ENCODE measurements at places on chromosomes 2 and 18.

GRCh38 chr2:157837851-157838441 lies 38.2 kb downstream of the ACVR1 start:
- DNase-seq: no peak

DNA sequence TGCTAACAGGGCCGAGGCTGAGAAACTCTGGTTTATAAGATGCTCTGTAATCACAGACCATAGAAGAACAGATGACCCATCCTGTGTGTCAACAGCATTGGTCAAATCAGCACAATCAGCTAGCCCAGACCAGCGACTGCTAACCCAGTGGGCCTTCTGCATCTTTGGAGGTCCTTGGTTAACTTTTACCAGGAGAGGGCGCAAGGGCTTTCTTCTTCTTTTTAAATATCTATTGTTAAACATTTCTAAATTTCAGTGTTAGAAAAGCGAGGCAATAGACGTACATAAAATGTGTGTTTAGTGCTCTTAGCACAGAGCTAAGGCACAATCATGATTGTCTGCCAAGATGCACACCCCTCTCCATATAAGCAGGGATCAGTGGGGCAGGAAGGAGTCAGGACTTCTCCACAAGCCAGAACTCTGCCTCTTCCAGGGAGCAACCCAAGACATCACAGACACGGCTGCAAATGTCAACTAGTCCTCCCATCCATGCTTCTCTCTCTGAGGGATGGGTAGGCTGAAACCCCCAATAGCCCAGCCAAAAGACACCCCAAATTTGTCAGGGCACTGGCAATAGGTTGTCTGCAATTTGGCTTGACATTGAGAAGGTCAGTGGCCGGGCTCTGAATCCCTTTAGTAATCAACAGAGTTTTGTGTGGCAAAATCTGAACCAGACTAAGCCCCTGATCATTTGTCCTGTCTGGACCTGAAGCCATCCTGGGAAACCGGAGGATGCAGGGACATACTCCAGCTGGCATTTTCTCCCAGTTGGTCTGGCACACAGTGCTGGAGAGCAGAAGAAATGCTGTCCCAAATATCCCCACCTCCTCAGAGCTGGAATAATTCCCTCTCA lies 188.2 kb downstream of the BCL2 start:
- DNase-seq: no peak

- no peak for DNase-seq
These were observed 125.7 kb downstream of the B3GNT2 start for GRCh38 chr2:62321380-62322289.

DNA sequence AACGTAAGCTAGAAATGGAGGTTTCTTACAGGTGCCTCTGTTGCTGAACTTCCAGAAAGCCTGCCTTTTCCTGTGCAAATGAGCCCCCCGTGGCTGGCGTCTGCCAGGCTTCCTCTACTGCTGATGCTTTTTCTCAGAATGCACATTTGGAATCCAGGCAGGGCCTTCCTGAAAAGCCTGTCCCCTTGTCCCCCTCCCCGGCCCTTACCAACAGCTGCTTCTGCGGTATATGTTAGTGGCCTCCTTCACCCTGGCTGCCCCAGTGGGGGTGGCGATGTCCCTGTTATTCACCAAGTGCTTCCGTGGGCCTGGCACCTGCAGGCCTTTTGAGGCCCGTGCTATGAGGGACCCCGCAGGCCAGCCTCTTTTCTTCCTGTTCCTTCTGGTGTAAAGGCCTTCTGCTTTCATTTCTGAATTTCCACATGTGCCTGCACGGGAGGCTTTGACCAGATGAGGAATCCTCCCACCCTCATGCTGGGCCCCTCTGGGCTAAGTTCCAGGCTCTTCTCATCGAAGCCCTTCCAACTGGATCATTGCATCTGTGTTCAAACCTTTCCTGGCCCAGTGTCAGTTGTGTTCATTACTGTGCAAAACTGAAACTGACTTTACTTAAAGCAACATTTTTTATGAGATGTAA lies 10.4 kb downstream of the CNDP2 start:
- DNase-seq: no peak

DNA sequence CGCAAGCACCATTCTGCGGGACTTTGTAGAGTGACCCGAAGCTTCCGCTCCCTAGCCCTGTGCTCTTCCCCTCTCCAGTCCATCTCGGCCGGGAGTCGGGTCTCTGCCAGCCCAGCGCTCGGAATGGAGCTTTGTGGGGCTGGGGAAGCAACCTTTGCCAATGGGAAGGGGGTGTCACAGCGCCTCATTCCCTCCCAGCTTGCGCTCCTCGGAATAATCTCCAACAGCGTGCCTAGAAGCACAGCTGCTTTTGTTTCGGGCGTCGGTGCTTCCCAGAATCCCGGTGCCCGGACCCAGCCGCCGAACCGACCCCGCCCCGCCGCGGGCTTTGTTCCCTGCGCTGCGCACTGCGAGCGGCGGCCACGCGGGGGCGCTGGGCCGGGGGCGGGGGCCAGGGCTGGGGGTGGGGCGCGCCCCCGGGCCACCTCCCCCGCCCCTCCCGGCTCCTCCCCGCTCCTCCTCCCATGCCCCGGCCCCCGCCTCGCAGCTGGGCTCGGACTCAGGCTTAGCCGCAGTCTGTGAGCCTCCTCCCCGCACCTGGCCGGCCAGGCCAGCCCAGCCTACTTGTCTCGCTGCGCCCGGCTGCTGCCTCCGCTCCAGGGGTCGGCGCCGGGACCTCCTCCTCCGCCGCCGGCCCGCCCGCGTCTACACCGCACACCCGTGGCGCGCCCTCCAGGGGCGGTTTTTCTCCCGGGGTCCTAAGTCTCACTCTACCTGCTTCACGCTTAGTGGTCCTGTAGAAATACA lies 77.7 kb upstream of the SMAD2 start:
- peak; percentile 38 for DNase-seq

DNA sequence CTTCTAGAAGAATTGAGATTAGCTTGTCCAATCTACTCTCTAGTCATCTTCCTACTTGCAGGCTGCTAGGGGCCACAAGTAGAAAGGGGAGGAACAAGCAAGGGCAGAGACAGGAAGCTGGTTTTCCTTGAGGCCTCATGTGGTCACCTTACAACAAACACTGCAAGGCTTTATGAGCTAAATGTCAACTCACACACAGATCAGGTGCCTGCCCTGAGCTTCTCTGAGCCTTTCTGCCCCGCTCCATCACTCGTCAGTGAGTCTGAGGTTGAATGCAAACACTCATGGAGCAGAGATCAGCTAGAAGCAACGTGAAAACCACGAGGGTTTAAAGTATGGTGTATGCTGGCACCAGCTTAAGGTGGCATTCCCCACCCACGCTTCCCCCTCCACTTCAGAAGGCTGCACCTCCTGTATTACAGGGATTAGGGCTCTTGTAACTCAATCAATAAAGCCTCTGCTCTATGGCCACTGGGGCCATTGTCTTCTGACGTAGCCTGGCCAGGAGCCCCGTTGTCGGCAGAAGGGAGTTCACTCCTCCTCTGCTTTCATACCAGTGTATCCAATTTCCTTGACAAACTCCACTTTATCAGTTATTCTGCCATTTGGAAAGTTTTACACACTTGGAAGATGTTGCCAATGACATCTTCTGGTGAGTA lies 5.4 kb upstream of the CRYGC start:
- no peak for DNase-seq

DNA sequence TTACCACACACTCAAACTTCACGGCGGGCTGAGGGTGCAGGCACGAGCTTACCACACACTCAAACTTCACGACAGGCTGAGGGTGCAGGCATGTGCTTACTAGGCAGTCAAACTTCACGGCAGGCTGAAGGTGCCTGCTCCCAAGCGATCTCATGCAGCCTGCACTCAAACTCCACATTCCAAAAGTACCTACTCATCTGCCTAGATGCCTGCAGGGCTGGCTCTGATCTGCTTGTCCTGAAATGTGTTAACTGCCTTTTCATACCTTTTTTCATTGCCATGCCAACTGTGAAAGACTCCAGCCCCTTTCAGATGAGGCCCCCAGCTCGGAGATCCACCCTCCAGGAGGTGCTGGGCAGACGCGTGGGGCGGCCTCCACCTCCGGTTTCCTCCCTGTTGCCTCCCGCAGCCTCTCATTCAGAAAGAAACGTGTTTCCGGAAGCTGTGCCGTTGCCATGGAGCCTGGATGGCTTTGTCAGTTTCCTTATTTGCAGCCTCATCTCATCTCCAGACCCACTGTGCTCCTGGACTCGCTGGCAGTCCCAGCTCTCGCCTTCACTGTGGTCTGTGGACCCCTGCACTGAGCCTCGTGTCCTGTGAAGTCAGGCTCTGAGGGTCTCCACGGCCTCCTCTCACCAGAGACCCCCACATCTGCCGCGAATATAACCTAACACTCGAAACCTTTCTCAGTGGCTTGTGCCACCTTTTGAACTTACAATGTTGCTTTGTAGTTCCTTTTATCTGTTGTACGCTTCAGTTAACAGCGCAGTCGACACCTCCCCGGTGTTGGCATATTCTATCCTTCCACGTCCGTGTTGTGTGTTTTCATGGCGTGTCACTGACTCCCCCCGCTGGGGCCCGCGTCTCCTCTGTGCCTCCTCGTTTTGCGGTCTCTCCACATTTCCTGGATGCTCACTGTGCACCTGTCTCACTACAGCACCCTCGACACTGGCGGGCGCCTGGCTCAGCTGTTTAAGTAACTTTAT lies 106.1 kb upstream of the ALKAL2 start:
- DNase-seq: peak; percentile 44

DNA sequence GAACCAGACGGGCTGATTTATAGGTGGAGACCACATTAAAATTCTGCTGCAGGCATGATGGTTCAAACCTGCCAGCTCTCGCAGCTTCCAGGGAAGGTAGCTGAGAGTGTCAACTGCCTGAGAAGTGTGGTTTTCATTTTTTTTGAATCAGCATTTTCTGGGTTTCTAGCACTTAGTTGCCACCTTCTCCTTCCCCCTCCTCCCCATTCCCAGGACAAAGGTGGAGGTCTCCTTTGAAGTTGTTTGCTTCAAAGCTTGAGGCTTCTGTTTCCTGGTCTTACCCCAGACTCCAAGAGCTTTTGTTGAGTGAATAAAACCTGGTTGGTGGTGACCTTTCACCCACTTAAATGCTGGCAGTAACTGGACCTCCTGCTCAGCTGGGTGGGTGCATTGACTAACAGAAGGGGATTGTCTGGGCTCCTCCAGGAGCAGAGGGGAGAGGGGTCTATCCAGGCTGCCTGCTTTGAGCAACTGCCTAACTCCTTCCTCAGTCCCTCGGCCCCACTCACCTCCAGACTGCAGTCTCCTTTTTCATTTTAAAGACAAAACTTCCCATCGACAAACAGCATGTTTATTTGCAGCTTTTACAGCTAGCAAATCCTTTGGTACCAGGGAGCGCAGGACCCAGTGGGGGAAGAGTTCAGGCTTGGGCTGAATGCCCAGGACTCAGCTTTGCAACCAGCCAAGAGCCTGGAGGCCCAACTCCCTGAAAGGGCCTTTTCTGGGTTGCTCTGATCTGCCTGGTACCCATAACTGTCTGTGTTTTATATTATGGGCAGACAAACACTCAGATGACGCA lies 3.5 kb downstream of the RHOB start:
- DNase-seq: no peak

- DNase-seq: no peak
These were observed 1.7 kb downstream of the RNU4ATAC start for GRCh38 chr2:121532347-121532766.

- DNase-seq: no peak
These were observed 51.4 kb downstream of the VSNL1 start for GRCh38 chr2:17591846-17592245.
